Stimulated activated CD8-positive, alpha-beta memory T cell treated with anti-CD3 and anti-CD28 coated beads, Interleukin-2, amount 100 ng/mL, for 1 hour (primary cell): ENCODE measurements at places on chromosomes 16 and 17.

GRCh38 chr16:74577882-74578366, 29.0 kb downstream of the GLG1 start:
- no peak for DNase-seq

- DNase-seq: no peak
Measured at GRCh38 chr16:12059216-12059769, 82.8 kb downstream of the SNX29 start.

- no peak for DNase-seq
Measured at GRCh38 chr17:77280304-77281121, 139.7 kb downstream of the SEC14L1 start.

GRCh38 chr16:81544700-81545271, 100.2 kb downstream of the CMIP start:
- DNase-seq: no peak

DNA sequence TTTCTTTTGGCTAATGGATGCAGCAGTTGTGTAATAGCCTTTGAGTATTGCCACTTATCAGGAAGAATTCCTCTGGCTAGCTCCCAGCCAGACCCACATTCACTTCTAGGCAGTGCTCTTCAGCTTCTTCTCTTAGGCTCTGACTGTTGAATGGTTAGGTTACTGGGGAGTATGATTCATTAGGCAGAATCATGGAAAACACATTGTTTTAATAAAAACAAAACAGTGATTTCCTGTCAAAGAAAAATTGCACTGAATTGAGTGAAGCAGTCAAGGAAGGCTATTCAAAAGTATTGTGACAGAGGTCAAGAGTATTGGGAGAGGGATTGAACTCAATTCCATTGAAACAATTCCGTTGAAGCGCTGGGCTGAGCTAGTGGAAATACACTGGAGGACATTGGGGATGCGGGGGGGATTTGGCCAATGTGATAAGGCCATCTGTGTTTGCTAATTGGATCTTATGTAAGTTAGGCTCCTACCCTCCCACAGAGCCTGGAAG, 68.0 kb downstream of the CNTNAP4 start:
- DNase-seq: no peak

GRCh38 chr17:79830303-79830702, 8.9 kb downstream of the CBX4 start:
- DNase-seq: no peak

DNA sequence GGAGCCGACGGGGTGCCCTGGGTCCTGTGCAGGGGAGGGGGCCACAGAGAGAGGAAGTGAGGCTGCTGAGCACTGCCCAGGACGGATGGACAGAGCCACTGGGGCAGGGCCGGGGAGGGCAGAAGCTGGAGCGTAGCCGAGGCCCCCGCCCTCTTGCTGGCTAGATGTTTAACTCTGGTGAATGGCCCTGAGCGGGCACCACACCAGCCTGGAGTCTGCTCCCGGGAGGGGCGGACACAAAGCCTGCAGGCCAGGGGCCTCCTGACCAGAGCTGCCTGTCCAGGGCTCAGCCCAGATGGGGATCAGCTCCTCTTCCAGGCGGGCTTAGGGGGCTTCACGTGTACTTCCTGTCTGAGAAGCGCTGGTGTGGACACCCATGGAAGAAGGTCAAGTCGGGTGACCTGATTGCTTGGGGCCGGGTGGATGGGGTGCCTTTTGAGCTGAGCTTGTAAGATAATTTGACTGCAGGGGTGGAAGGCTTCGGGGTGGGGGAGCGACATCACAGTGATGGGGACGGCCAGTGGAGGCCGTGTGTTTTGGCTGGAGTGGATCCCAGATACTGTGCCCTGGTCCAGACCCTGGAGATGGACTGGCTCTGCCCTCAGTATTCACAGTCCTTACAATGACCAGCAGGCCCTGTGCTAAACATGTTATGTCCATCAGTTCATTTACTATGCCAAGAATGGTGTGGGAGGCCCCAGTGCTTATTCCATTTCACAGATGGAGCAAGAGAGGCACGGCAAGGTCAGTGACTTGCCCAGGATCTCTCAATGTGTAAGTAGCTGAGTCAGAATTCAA, 33.7 kb upstream of the CIBAR2 start:
- no peak for DNase-seq

DNA sequence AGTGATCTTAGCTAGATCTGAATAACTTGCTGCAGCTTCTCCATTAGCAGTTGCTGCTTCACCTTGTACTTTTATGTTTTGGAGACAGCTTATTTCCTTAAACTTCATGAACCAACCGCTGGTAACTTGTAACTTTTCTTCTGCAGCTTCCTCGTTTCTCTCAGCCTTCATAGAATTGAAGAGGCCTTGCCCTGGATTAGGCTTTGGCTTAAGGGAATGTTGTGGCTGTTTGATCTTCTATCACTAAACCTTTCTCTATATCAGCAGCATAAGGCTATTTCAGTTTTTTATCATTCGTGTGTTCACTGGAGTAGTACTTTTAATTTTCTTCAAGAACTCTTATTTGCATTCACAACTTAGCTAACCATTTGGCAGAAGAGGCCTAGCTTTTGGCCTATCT, 21.5 kb upstream of the TMEM92 start:
- DNase-seq: no peak

- no peak for DNase-seq
Measured at GRCh38 chr16:56252835-56253234, 61.5 kb downstream of the GNAO1 start.

GRCh38 chr17:82320956-82321927, 3.8 kb upstream of the CD7 start:
- peak; percentile 73 for DNase-seq

DNA sequence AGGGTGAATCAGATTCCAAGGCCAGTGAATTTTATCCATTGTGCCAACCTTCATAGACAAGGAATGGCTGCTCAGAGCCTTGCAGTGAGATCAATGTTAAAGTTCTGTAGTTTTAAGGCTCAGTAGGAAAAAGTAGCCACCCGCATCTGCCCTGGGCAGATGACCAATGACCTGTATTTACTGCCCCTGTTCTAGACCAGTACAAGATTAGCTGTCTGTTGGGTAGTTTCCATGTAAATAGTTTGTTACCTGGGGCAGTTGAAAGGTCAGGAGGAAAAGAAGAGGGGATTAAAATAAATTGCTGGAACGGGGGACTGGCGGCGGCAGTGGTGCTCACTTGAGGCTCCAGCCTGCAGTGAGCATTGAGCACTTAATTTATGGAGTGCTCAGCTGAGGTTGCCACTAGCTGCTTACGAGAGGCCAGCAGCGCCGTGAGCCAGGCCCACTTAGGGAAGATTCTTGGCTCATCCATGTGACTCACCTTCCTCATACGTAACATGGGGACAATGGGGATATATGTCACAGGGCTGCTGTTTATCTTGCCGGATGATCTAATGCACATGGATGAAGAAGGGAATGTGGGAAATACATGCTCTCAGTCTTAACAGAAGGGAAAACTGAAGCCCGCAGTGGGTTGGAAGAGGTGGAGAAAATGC, 10.7 kb upstream of the NOS2 start:
- DNase-seq: no peak

DNA sequence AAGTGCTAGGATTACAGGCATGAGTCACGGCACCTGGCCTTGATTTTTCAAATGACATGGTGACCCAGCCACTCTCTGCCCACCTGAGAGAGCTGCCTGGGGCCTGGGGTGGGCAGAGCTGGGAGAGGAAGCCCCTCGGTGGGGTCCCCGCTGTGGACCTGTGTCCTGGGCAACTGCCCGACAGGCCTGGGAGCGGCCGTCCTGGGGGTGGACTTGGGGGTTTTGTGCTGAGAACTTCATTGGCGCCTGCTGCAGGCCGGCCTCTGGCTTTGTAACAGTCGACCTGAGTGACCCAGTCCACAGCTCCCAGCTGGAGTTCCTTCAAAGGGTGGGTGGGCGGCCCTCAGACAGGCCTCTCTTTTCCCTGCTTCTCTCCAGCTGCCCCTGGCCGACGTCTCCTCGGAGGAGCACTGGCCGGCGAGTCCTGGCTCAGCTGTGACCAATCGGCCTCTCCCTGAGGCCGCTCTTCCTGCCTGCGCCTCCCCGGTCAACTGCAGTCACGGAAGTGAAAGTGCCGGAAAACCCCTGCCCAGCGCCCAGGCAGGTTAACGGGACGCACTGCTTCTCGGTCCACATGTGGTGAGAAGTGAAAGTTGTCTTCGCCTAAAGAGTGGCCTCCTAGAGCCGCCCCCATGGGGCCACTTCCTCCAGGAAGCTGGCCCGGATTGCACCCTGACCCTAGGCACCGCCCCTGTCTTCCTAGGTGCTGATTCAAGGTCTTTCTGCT, 5.5 kb downstream of the CBFA2T3 start:
- DNase-seq: no peak

GRCh38 chr17:45935197-45935709, 40.9 kb downstream of the MAPT start:
- no peak for DNase-seq

DNA sequence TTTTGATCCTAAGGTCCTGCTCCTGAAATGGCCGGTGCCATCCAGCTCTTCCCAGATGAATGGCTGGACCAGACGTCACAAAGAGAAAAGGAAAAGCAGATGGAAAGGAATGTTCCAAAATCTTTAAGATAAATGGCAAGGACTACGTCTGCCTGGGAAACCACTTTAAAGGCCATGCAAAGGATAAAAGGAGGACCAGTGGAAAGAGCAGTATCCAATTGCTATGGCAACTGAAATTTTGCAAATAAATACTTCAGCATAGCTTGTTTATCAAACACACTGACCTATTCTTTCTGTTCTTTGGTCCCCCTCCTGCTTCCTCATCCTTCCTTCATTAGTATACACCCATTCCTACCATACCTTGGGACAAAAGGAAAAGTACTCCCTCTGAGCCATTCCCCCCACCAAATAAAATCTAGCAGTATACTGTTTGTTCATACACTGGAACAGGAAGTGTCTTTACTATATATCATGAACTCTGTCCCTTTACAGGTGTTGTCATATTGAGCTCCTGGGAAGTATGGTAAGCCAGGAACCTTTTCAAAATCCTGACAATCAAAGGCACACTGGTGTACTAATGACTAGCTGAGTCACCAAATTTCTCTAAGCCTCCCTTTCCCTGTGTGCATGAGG, 37.2 kb upstream of the NUFIP2 start:
- no peak for DNase-seq

- DNase-seq: no peak
Measured at GRCh38 chr16:1791943-1792812, 1.3 kb downstream of the IGFALS start.

GRCh38 chr16:85301231-85301630, 189.0 kb upstream of the CIBAR2 start:
- no peak for DNase-seq

DNA sequence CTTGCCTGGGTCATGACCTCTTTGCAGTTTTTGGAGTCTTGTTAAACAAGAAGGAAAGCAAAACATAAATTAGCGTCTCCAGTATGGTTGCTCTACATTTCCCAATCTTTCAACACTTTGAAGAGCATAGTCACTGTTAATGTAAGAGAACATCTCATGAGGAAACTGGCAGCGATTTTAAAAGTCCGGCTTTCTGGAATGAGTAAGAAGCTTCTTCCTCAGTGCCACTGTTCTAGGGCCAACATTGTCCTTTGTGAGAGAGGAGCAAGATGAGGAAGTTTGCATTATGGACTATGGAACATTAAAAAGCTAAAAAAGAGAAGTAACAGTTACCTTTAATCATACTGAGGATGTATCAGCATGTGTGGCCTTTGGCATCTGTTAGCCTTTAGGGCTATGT, 73.1 kb downstream of the WNT3 start:
- no peak for DNase-seq

DNA sequence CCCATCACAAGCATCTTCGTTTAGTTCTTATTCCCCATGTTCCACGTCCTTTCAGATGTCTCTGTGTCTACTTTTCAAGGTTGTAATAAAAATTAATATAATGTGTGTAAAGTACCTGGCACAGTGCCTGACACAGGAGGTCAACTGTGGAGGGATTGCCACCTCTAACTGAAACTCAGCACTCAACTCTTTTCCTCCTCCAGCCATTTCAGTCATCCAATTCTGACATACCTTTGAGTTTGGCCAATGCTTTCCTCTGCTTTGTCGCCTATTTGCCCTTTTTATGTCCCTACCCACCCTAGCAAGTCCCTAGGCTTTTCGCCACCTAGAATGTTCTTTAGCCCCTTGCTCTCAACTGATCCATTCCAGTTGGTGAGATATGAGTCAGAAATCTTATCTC, 1.6 kb downstream of the UBE2Z start:
- DNase-seq: no peak

DNA sequence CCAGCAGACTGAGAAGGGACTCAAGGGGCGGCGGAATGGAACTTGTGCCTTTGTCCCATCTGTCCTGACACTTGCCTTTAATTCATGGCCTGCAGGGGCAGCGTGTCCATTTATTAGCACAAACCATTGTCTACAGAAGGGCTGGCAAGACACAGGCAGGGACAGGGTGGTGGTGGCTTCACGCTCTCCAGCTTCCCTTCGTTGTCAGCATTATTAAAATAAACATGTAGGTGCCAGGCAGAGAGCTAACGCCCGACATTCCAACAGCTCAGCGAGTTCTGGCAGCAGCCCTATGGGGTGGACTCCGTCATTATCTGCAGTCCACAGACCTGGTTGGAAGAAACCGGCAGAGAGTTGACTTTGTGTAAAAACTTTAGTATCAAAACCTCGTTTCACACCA, 16.3 kb downstream of the DNAI2 start:
- DNase-seq: no peak

DNA sequence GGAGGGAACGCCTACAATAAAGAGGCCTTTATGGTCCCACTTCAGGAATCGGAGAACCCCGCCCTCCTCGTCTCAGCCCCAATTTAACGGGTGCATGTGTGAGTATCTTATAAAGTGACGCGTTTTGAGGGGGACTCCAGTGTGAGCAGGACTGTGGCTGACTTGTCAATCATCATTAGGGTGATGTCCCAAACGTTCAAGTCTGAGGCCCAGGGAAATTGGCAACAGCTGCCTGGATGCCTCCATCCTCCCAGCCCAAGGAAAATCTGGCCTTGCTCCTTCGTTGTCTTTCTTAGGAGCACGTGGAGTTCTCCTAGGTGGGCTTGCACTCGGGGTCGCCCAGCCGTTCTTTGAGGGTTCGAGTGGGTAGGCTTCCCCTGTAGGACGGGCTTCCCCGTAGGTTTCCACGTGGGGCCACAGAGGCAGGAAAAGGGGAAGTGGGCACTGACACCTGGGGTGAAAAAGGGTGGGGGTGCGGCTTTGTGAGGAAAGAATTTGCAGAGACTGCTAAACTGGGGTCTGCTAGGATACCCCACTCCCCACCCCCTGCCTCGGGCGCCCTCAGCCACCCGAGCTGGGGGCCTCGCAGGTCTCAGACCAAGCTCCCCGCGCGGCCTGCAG, 561 bp upstream of the HERPUD1 start:
- DNase-seq: no peak

GRCh38 chr16:89742948-89743347, 21.6 kb downstream of the ZNF276 start:
- no peak for DNase-seq

DNA sequence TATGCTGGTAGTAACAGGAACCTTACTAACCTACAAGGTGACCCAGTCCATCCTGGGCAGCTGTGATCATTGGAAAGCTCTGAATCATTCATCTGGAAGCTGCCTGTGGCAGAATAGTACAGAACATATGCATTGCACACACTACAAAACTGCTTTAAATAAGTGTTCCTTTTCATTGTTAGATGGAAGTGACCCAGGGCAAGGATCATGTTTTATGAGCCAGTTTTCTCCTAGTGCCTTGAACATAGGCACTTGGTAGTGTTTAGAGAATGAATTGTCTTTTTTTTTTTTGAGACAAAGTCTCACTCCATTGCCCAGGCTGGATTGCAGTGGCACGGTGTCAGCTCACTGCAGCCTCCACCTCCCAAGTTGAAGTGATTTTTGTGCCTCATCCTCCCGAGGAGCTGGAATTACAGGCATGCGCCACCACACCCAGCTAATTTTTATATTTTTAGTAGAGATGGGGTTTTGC, 55.4 kb downstream of the TENT4B start:
- no peak for DNase-seq
